ENCODE measurements at places on chromosomes 2 and 18.

GRCh38 chr2:21083482-21083881, 39.6 kb upstream of the APOB start:
- DNase-seq: no peak

DNA sequence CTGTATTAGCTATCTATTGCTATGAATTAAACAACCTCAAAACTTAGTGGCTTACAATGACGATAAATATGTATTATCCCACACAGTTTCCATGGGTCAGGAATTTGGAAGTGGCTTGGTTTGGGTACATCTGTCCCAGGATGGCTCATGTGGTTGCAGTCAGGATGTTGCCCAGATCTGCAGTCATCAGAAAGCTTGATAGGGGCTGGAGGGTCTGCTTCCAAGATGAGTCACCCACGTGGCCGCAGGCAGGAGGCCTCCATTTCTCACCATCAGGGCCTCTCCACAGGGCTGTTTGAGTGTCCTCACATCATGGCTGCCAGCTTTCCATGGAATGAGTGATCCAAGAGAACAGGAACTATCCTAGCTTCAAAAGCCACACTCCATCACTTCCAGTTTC, 46.4 kb downstream of the CHRNA1 start:
- no peak for DNase-seq

DNA sequence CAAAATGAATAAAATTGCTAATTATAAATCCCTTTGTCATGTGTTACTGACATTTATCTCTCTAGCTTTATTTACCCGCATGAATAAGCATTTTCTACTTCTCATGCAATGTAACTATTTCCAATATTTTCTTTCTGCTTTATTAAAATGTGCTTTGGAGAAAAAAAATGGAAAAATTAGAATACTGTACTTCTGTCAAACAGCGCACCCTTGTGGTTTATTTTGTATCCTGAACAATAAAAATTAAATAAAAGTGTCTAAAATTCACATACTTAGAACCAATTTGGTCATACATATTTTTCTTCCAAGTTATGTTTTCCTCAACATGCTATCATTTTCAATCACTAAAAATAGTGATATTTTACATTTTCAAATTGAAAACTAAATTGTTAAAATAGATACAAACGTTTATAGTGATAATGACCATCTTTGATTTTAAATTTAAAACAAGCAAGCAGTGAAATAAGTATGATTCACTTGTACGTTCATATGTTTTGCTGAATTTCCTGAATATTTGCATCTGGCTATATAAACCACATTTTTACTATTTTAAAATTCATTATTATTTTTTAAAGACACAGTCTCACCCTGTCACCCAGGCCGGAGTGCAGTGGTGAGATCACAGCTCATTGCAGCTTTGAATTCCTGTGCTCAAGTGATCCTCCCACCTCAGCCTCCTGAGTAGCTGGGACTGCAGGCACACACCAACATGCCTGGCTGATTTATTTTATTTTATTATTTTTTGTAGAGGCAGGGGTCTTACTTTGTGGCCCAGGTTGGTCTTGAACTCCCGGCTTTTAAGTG, 95.9 kb upstream of the GRB14 start:
- DNase-seq: no peak

GRCh38 chr2:100891906-100892642, 72.1 kb downstream of the NPAS2 start:
- no peak for DNase-seq
